HCT116 (cell line): ENCODE measurements at places on chromosomes 2 and 18. TPM values are rescaled to one million over a fixed set of nuclear protein-coding genes. Genes with fewer than 3 reads are reported as not detected.

Gene MYO5B
- 32.1 TPM for total RNA-seq

Gene AOX1
- 0.71 TPM for total RNA-seq

Gene PIK3C3
- 40.4 TPM for total RNA-seq

Gene ALK
- not detected for total RNA-seq

Gene UGT1A9
- total RNA-seq = not detected

Gene UGT1A8
- total RNA-seq = not detected

Gene C2orf66
- not detected for total RNA-seq

Gene IL36RN
- total RNA-seq = not detected

Gene TBR1
- total RNA-seq = 0.17 TPM

Gene SPIRE1
- 26.6 TPM for total RNA-seq

Gene SEMA4C
- 25.4 TPM for total RNA-seq

Gene C1GALT1C1L
- 0.20 TPM for total RNA-seq

Gene ALKAL2
- total RNA-seq = not detected

Gene LBX2
- 10.1 TPM for total RNA-seq

Gene SATB2
- total RNA-seq = 13.8 TPM

Gene G6PC2
- total RNA-seq = not detected

Gene RAB3GAP1
- total RNA-seq = 38.5 TPM

Gene CYS1
- 3.7 TPM for total RNA-seq

Gene UGT1A3
- not detected for total RNA-seq

Gene CFC1
- not detected for total RNA-seq
